ENCODE measurements at places on chromosomes 2 and 18.

DNA sequence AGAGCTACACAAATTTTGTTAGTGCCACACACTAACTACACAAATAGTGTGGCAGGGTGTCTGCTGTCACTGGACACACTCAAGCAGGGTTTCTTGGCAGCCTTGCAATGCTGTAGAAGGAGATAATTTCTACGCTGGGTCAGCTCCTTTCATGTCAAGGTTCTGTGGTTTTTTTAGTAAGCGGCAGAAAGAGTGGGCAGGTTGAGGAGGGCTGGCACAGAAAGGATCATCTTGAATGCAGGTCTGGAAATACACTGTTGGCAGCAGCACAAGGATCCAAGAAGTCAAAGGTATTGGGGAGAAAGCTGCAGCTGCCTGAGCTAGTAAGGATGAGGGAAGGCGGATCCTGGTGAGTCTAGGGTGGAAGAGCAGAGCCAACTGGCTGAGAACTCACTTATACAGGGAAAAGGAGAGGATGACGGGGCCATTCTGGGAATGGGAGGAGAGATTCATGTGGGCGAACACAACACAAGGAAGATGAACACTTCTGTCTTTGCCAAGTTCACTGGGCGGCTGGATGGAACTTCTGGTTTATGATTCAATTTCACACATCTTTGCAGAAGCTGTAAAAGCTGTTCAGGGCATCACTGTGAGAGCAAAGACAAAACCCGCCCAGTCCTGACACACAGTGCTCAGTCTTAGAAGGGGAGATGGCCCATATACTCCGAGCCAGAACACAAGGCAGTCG lies 16.9 kb upstream of the CYRIA start:
- DNase-seq, result no peak

DNA sequence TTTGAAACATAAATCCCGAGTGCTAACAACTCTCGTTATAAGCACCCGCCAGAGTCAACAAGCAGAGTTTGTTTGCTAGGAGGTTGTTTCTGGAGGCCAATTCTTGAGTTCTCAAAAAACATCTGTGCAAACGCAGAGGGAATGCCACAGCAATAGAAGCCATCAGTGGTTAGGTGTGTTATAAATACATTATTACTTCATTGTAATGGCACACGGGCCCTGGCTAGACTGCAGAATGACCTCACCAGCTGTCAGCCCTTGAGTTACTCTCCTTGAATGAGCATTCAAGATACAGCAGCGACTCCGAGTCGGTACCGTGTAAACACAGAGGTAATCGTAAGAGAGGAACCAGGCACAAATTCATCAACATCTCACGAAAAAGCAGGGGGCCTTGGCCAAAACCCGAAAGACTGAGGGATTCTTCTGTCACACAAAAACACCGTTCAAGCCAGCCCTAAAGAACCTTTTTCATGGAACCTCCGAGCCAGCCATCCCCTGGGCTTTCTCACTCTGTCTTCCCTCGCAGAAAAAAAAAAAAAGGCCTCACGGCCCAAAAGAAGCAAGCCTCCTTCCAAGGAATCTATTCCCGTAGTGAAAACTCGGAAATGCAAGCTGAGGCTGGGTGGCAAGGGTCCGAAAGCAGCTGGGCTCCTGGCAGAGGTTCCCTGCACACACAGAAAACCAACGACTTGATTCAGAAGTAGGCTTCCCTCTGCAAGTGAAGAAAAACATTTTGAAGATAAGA lies 133.7 kb upstream of the MEIS1 start:
- DNase-seq, result no peak

DNA sequence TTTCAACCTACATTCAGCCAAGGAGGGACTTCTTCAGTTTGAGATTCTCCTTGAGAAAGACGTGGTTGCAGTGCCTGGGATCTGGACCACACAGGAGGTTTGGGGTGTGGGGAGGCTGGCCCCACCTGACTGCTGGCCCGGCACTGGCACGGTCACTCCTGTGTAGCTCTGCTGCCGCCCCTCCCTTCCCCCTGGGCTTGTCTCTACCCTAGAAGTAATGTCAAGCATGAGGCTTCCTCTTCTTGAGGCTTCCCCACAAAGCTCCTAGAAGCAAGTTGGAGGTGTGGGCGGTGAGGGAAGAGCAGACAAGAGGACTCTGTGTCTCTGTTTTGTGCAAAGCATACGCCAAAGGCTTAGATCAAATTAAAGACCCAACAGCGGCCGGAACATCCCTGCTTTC lies 8.7 kb downstream of the KLHL29 start:
- no peak for DNase-seq

DNA sequence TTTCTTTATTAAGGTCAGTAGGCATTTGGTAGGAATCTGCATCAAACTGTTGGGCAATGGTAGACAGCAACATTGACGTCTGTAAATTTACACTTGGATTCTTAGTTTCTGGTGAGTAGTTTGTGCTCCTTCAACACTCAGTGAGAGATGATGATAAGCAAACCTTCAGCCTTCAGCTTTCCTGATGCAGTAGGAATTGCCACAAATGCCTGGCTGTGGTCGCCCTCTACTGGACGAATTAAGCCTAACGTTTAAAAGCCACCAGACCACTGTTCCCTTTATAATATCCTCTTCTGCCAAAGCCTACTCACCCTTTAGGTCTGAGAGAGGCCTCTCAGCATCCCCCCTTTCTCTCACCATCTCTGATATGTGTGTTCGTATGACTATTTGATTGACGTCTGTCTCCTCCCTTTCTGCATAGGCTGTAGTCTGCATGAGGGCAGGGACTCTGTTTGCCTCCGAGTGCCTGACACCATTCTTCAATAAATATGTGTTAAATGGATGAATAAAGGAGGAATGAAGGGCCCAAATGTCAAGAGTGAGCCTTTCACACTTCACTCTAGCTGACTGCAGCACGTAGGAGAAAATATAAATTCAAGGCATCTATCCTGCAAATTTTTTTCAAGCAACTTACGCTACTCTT lies 47.0 kb upstream of the PLEKHM3 start:
- DNase-seq, result peak; percentile 65

- DNase-seq, result no peak
Measured at GRCh38 chr18:57466745-57467409, 31.7 kb downstream of the ONECUT2 start.

DNA sequence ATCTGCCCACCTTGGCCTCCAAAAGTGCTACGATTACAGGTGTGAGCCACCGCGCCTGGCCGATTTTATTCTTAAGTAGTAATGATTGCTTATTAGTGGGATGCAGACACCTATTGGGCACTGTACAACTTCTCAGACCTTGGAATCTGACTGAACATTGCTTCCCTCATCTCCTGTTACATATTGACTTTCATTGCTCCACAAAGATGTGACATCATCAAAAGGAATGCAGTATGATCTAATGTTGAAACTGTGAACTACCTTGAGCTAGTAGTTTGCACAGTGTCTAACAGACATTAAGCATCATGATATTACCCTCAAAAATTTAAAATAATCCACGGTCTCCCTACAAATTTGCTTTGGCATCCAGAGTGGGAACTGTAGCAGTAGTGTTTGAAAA lies 109.8 kb upstream of the SIX2 start:
- no peak for DNase-seq

GRCh38 chr2:149143734-149144133 lies 105.2 kb downstream of the LYPD6B start:
- no peak for DNase-seq

DNA sequence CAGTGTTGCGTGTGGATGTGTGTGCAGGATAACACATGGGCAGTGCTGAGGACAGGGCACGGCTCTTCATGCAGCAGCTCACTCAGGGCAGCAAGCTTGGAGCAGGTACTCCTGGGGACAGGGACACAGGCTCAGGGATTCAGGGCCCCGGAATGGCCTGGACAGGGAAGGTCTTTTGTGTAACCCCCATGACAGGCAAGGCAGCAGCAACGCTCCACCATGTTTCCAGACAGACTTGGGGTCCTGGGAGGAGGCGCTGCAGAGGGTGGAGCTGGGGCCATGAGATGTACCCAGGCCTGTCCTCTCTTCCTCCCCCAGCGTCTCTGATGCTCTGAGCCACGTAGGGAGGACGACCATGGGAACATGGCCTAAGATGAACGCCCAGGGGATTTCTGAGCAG lies 58.3 kb downstream of the ADNP2 start:
- DNase-seq, result no peak

GRCh38 chr2:129929321-129930290 lies 49.9 kb upstream of the RAB6C start:
- no peak for DNase-seq

DNA sequence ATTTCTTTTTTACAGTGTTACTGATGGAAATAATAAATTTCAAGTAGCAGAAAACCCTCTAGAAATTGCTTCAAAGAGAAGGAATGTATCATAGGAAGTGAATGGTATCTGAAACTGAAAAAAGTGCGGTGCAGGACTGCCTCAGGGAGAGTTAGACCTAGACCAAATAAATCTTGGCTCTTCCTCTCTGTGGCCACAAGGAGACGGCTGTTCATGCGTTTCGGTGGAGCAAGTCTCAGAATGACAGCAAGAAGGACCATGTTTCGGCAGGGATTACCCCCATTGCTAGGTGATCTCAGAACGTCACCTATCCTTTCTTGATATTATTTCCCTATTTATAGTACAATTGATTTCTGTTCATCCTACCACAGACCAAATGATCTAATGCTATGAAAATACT lies 522.3 kb downstream of the SOX11 start:
- no peak for DNase-seq

- DNase-seq, result peak; percentile 33
Measured at GRCh38 chr2:27074738-27075565, 3.5 kb upstream of the EMILIN1 start.

- DNase-seq, result peak; percentile 75
Measured at GRCh38 chr2:54903736-54904554, 146.3 kb downstream of the RTN4 start.

DNA sequence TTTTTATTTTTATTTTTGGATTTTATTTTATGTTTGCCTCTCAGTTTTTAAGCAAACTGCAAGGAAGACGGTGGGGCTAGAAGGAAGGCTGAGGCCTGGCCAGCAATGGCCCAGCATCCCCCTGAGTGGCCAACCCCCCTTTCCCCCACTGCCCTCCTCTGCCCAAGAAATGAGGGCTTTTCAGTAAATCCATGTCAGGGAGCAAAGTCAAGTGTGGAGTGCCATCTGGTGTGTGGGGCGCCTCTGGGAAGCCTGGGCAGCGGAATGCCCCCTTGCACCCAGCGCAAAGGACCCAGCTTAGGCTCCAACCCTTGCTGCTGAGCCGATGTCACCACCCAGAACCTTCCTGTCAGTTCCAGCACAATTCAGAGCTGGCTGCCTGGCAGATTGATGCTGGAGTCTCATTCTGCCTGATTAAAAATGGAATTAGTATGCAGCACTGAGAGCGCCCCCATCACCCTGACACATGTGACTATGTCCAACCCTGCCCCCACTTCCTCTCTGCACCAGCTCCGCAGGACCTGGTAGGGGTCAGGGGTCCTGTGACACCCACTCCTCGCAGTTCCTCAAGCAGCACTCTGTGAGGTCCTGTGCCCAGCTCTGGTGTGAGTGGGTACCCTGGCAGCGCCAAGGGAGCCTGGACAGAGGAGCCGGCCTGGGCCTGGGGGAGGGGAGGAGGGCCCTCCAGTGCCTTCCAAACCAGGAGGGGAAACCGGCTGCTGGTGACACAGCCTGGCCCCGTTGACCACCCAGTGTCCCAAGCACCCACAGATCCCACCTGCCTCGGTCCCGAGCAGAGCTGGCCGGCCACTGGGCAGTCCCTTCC lies 9.2 kb upstream of the ALPP start:
- DNase-seq, result no peak

GRCh38 chr2:173401716-173402326 lies 47.1 kb downstream of the CDCA7 start:
- no peak for DNase-seq

DNA sequence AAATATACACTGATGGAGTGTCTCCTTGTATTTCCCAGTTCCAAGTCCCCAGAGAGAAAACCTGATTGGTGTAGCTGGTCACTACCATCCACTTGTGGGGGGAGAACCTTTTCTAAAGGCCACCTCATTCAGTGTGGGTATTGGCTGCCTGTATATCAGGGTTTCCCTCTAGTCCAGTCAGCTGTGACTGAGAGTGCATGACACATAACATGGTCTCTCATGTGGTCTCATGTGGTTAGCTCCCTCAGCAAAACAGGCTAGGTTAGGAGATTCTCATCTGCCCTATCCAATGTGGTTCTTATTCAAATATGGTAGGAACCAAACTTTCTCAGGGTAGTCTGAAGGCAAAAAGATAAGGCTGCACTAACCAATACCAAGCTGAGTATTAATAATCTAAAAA lies 4.1 kb upstream of the GORASP2 start:
- DNase-seq, result no peak

- DNase-seq, result no peak
Measured at GRCh38 chr2:100211521-100211920, 69.1 kb upstream of the AFF3 start.

- DNase-seq, result no peak
Measured at GRCh38 chr18:48165111-48165866, 234.8 kb upstream of the SMAD2 start.

- no peak for DNase-seq
Measured at GRCh38 chr2:163351143-163351542, 384.7 kb downstream of the FIGN start.

GRCh38 chr2:194566907-194567660 lies 1089.9 kb upstream of the SLC39A10 start:
- peak; percentile 18 for DNase-seq

- DNase-seq, result no peak
Measured at GRCh38 chr2:219122202-219122980, 38.2 kb downstream of the NHEJ1 start.

GRCh38 chr2:221671515-221671914 lies 99.4 kb upstream of the EPHA4 start:
- no peak for DNase-seq

- DNase-seq, result peak; percentile 59
Measured at GRCh38 chr2:190088917-190089316, 26.4 kb upstream of the MSTN start.

GRCh38 chr2:168157926-168158325 lies 89.5 kb downstream of the STK39 start:
- DNase-seq, result no peak

Measured in activated CD4-positive, alpha-beta T cell treated with anti-CD3 and anti-CD28 coated beads, Interleukin-2, Interleukin-4, amounts not matched to agents 100 ng/mL and 50 ng/mL, durations not matched to agents 16 hours and 8 hours (primary cell).